Nucleus accumbens (tissue), 56 donors: ENCODE measurements at places on chromosomes 4 and X.

DNA sequence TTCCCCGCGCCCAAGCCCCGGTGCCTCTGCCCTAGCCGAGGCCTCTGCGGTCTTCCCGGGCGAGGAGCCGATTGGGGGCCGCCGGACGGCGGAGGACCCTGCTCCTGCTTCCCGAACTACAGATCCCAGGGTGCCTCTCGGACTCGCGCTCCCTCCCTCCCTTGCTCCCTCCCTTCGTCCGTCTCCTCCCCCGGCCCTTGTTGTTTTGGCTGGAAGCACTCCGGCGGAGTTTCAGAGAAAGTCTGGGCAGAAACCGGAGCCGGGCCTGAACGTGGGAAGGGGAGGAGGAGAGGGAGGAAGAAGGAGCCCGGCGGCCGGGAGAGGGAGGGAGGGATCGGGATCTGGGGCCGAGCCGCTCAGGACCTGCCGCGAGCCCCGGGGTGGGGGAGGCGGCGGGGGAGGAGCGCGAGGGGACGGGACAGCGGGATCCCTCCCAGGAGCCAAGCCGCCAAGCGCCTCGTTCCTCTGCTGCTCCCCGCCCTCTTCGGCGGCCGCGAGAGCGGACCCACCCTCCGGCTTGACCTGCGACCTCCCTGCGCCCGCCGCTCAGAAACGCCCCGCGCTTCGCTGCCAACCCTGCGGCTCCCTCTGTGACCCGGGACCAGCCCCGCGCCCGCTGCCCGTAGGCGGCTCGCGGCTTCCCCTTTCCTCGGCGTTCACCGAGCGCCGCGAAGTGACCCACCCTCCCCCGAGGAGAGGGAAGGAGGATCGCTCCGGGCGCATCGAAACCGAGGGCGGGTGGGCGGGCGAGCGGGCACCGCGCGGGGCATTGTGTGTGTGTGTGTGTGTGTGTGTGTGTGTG is 496 bp upstream of the GAB1 start:
- DNase-seq = peak; percentile 84

- no peak for DNase-seq
Measured at GRCh38 chr4:39812500-39812899, 114.6 kb downstream of the UBE2K start.

DNA sequence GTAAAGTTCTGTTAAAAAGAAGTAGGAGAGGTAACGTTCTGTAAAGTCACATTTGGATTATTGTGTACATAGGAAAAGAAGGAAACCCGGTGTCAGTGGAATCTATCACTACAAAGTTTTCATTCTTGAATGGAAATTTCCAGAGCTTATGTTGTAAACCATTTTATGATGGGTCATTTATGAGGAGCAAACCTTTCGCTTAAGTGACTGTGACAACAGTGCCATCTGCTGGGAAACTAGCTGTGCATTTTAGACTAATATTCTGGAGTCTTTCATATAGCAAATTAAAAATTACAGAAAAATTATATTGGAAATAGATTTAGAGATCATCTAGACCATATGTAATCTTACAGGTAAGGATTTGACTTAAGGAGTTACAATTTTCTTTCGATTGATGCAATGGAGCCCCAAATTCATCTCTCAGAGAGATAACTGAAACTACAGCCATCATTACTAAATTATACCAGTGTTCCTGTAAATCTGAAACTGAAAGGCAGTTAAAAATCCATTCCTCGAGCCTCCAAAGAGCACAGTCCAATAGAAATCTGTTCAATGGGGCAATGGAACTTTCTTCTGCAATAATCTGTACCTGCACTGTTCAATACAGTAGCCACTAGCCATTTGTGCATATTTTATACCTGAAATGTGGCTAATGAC is 26.9 kb downstream of the ASB9 start:
- no peak for DNase-seq

DNA sequence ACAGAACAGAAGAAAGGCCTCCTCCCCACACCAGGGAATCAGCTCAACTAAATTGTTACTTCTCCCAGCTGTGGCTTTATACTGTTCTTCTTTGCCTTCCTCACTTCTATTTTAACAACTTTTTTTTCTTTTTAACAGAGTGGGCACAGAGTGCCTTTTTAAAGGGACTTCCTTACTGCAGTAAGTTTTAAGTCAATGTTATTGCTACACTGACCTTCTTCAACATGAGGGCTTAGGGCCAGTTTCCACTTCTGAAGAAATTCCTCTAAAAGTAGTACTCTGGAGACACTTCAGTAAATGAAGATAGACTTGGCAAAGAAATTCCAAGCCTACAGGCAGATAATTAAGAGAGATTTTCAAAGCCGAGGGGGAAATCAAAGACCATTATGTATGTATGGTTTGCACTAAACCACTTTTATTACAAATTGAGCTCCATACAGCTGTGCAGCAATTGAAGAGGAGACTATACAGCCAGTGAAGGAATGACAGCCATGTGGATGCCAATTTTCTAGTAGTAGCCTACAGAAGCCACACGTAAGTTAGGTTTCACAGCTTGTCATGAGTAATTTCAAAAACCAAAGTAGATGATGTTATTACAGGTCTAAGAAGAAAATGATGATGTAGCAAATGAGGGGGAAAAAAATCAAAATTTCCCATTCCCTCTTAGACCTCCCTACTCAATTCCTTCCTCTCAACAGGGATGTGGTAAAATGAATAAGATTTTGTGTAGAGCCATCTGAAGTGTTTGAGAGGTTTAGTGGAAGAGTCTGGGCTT is 36.9 kb upstream of the RASGEF1B start:
- no peak for DNase-seq

GRCh38 chr4:101357751-101358150 is 10.4 kb upstream of the PPP3CA start:
- no peak for DNase-seq

GRCh38 chr4:103400405-103400804 is 202.3 kb upstream of the CENPE start:
- no peak for DNase-seq

- DNase-seq = no peak
Measured at GRCh38 chr4:84366161-84366560, 132.9 kb downstream of the NKX6-1 start.

- DNase-seq = no peak
Measured at GRCh38 chr4:106451091-106451490, 82.5 kb upstream of the GIMD1 start.

- no peak for DNase-seq
Measured at GRCh38 chr4:164935363-164935762, 42.1 kb downstream of the TRIM61 start.

- DNase-seq = no peak
Measured at GRCh38 chr4:37953620-37954293, 6.4 kb upstream of the PTTG2 start.

DNA sequence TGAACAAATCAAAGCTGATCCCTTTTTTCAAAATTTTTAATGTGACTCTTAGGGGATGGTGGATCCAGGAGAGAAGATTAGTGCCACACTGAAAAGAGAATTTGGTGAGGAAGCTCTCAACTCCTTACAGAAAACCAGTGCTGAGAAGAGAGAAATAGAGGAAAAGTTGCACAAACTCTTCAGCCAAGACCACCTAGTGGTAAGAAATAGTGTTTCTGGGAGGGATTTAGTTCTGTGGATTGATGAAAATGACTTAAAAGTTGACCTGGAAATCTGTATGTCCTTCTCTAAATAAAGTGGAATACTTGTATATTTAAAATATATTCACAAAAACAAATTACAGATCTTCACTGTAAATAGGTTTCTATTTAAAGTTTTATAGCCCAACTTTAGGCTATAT is 29.2 kb downstream of the NUDT9 start:
- DNase-seq = no peak

GRCh38 chrX:43718546-43718945 is 62.4 kb downstream of the MAOA start:
- no peak for DNase-seq
